ENCODE measurements at places on chromosomes 5 and 9. TPM values are rescaled to one million over a fixed set of nuclear protein-coding genes. Genes with fewer than 3 reads are reported as not detected.

- DNase-seq: no peak
Measured at GRCh38 chr5:162497455-162497854, 429.9 kb downstream of the GABRG2 start.

DNA sequence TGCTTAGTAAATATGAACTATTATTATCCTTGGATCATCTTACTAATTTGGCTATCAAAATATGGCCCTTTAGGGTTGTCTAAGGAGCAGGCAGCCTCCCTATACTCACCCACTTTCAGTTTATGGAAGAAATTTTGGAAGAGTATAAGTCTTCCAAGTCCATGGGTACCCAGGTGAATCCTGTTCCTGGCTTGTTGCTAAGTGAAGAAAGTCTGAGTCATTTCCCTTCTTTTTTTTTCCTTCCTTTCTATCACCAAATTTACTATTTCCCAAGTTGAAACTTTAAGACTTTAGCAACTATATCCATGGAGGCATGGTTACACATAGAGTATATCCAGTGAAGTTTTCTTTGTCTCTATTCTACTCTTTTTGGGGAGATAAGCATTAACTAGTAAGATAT is 184.0 kb upstream of the ACTBL2 start:
- no peak for DNase-seq

DNA sequence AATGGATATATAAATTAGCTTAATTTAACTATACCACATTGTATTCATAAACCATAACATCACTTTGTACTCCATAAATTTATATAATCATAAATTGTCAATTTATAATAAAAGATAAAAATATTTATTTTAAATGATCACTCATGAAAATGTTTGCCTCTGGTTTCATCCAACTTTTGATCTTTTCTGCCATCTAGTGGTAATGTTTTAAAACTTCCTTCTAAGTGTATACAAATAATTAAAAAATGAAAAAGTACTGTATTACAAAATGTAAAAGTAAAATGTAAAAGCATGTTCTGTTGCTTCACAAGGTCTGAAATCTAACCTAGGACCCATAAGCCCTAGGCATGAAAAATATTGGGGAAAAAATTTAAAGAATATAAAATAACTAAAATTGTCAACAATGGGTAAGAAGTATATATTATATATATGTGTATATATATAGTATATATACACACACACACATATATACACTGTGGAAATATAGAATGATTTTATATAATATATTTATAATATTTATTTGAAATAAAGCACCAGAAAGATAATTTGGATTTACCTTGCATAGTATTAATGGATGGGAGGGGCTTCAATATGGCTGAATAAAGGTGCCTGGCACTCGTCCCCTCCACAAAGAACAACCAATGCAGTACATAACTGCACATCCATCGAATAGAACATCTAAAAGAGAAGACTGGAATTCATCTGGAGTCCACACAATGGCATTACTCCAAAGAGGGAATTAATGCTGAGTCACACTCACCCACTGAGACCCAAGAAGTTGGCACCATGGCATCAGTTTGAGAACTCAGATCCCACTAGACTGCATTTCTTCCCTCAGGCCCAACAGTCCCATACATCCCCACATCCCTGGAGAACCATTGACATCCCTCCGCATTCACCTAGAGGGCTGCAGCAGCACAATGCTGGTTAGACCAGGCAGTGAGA is 32.5 kb downstream of the ANXA1 start:
- DNase-seq: no peak

DNA sequence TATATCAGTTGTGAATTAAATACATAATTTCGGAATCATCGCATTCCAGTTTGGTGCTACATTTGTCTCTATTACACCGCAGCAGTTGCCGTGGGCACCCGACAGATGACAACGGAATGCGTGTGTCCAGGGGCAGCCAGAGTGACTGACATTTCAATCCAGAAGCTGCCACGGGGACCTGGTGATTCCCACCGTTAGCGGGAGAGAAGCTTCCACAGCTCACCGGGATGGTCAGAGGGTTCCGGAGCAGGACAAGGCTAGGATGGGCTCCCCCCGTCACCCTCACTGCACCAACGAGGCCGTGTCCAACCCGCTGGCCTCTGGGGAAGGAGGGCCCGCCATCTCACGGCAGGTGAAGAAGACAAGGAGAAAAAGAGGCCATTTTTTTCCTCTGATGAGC is 86.8 kb downstream of the GTF3C4 start:
- DNase-seq: no peak

GRCh38 chr9:36392489-36392888 is 7.6 kb downstream of the RNF38 start:
- DNase-seq: no peak

GRCh38 chr5:40986666-40987065 is 77.4 kb downstream of the C7 start:
- DNase-seq: no peak

DNA sequence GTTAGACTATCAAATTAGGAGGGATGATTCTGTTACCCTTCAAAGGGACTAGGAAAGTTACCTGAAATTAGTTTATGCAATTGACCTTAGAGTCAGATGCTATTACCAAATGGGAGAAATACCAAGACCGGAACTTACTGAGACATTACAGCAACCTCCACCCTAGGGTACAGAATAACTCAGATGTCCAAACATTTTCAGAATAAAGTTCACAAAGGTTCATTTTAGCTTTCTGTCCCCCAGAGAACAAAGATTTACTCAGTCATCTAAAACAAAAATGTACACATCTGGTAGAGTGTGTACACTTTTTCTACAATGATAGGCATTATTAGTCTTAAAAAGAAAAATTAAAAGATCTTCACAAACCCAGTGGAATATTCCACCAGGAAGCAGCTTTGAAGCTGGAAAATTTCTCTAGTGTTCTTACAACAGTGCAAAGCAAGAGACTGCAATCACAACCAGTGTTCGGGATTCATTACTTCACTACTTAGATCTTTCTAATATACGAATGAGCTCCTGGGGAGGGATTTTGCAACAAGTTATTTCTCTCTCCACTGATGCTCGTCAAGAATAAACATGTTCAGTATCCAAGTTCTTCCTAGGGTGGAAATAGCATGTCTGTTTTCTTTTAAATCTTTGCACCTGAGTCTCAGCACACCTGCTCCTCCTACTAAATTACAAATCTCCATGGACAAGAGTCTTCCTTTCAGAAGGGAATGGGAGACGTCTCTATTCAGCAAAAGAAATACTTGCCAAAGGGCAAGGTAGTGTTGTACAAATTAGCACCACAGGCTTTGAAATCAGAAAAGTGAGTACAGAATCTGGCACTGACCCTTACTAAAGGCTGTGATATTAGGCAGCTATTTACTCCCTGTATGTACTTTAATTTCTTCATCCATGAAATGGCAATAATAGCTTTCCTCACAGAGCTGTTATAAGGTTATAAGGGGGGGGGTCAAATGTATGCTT is 8.8 kb downstream of the ETF1 start:
- no peak for DNase-seq

DNA sequence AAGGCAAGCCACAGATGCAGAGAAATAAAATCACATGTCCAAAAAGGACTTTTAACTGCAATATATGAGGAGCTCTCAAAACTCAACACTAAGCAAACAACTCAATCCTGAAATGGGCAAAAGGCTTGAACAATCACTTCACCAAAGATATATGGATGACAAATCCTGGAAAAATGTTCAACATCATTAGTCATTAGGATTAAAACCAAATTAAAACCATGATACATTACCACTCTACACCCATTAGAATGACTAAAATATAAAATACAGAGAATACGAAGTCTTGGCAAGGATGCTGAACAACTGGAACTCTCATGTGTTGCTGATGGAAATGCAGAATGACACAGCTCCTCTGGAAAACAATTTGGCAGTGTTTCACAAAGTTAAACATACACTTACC is 277.4 kb downstream of the TLE1 start:
- DNase-seq: no peak

- no peak for DNase-seq
Measured at GRCh38 chr9:117672369-117672768, 31.8 kb upstream of the TLR4 start.

DNA sequence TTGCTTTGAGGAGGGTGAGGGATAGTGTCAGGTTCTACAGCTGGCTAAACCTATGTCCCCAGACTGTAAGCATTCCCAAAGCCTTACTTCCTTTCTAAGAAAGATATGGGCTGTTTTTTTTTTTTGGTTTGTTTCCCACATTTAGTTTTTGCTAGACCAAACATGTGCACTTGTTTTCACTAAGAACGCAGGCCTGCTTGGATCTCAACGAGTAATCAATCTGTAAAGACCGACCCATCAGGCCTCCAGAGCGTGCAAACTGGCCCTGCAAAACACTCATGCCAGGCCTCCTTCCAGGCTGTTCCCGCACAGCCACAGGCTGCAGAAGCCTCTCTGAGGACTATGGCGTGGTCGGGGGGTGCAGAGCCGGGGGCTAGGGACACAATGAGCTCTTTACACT is 304.8 kb upstream of the PANK3 start:
- DNase-seq: no peak

GRCh38 chr9:133489253-133490190 is 10.6 kb upstream of the SLC2A6 start:
- DNase-seq: peak; percentile 25

GRCh38 chr9:78127279-78128225 is 95.9 kb upstream of the GNAQ start:
- no peak for DNase-seq

DNA sequence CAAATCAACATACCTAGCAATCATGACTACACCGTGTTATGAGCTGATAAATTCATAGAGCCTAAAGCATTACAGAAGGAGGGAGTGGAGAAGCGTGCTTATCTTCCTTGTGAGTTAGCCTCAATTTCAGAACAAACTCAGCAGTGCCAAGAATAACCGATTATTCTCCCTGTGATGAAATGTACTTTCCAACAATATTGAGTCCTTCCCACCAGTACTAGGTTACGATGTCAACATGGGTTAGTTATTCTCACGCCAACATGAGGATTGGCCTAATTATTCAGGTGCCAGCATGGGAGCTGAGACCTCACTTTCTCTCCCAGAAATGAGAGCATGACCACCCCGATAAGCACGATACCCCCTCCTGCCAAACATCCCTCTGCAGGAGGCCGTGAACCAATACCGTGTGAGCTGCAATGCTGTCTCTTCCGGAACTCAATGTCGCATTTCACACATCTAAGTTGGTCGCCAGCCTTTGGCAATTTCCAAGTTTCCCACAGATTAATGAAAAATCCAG is 193.7 kb downstream of the ENC1 start:
- DNase-seq: peak; percentile 38

GRCh38 chr9:111193095-111193494 is 136.9 kb downstream of the OR2K2 start:
- no peak for DNase-seq

GRCh38 chr5:54021431-54022164 is 288.8 kb downstream of the ARL15 start:
- DNase-seq: no peak

DNA sequence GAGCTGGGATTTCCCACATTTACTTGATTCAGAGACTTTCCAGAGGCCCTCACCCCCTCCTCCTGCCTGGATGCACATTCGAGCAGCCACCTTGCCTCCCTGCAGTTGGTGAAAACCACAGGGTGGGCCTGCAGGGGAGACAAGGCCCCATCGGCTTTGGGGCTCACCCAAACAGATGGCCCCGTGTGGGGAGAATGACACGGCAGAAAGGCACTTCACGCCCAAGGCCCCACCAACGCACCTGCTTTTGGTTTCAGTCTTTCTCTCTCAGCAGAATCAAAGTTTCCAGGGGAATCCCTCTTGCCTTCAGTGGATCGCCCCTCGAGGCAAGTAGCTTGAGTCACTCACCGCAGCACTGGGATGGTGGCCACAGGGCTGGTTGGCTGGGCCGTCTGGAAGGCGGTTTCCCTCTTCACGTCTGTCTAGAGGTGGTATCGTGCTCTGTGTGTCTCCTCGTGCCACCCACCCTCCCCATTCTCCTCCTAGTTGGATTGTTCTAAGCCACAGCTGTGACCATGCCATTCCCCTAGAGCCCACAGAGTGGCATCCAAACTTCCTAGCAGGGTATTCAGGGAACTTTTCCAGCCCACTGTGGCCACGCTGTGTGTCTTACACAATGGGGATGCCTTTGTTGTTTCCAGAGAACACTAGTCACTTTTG is 31.8 kb downstream of the SEC61B start:
- no peak for DNase-seq

DNA sequence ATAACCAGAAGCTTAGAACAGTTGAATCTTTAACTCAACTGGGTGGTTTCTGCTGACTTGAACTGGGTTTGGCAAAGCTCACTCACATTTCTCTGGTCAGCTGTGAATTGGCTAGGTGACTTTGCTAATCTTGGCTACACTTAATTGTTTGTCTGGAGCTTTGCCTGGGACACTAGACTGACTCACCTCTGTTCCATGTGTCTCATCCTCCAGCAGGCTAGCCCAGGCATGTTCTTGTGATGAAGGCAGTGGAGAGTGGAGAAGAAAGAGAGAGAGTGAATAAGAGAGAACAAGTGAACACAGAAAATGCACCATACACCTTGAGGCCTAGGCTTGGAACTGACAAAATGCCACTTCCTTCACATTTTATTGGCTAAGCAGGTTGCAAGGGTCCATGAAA is 32.6 kb downstream of the SPATA31D1 start:
- DNase-seq: no peak

DNA sequence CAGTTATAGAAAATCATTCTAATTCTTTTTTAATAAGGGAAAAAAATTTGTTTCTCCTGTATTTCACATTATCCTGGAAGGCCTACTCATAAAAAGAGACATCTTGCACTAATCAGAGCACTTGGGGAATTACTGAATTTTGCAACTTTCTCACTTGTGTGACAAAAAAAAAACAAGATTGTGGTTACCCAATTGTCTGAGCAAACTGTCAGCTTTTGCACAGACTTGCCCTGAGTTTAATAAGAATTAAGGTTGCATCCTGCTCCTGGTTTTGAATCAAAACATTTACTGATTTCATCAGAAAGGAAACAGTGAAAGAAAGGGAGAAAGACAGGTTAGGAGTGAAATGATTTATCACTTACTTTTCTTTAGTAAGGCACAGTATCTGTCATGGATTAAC is 10.6 kb upstream of the SH3RF2 start:
- no peak for DNase-seq

- no peak for DNase-seq
Measured at GRCh38 chr9:70817311-70817710, 304.1 kb downstream of the TRPM3 start.

- DNase-seq: no peak
Measured at GRCh38 chr5:153818626-153819025, 220.1 kb downstream of the FAM114A2 start.

The IFNA13 gene
- total RNA-seq: not detected

The TOR4A gene
- total RNA-seq: 19.3 TPM

The LHX6 gene
- 8.0 TPM for total RNA-seq

The PDGFRB gene
- 47.8 TPM for total RNA-seq

The TRIM41 gene
- 23.7 TPM for total RNA-seq

The ENTPD8 gene
- total RNA-seq: not detected

The ATOSB gene
- total RNA-seq: 15.6 TPM

The TRMT10B gene
- 2.9 TPM for total RNA-seq

All from left ventricle myocardium superior (tissue), 1 donor.